ENCODE measurements at places on chromosomes 12 and 14.

DNA sequence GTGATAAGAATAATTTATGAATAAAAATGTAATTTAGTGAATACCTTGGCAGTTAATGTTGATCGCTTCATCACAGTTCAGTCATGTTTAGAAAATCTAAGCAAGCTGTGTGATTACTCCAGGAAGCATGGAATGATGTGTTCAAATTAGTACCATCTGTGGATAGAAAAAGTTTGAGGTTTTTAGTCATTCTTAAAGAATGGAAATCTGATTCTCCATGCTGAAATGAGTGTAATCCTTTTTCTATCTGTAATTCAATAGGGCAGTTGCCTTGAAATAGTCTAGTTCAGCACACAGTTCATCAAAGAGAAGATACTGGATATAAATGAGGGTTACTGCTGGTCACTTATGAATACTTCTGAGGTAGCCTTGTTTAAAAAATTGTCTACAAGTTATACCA, 127.2 kb upstream of the MYF6 start:
- no peak overlapping the region for H3K4me3 ChIP-seq
- no peaks in the 10 kb centered on the region for H3K4me1 ChIP-seq
- no peak for DNase-seq
- no peaks in the 10 kb centered on the region for H3K36me3 ChIP-seq
- H3K27ac ChIP-seq, result no peak overlapping the region

DNA sequence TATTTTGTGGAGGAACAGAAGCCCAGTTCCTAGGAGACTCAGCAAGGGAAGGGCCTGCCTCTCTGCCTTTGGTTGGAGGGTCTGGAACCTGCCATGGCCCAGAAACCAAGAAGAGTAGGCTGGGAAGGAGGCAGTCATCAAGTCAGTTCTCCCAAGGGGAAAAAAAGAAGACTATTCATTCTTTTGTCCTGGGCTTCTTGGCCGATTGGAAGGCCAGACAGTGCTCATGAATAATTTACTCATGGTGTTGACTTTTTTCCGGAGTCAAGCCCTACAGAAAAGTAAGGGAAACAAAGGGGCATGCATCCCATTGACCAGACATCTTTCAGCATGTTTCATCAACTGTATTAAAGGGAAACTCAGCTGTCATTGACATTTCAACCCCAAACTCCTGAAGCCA, 168.1 kb downstream of the PRKCH start:
- no peaks in the 10 kb centered on the region for H3K27me3 ChIP-seq
- DNase-seq, result no peak
- H3K27ac ChIP-seq, result peak overlapping the region; percentile 56
- H3K4me1 ChIP-seq, result peaks cover 8% of the 10 kb centered on the region
- no peak overlapping the region for H3K4me3 ChIP-seq

GRCh38 chr12:26935636-26936378, 2.0 kb downstream of the INTS13 start:
- H3K27me3 ChIP-seq, result no peaks in the 10 kb centered on the region
- H3K4me3 ChIP-seq, result peak overlapping the region; percentile 94
- peaks cover 41% of the 10 kb centered on the region for H3K36me3 ChIP-seq

- no peaks in the 10 kb centered on the region for H3K27me3 ChIP-seq
- no peak overlapping the region for H3K4me3 ChIP-seq
- H3K4me1 ChIP-seq, result no peaks in the 10 kb centered on the region
- no peak for DNase-seq
- H3K27ac ChIP-seq, result no peak overlapping the region
Measured at GRCh38 chr12:28683366-28683765, 465.7 kb upstream of the FAR2 start.

GRCh38 chr14:23049011-23049410, 7.0 kb downstream of the PSMB11 start:
- DNase-seq, result no peak
- H3K4me3 ChIP-seq, result no peak overlapping the region
- peaks cover 1% of the 10 kb centered on the region for H3K27me3 ChIP-seq
- no peak overlapping the region for H3K27ac ChIP-seq
- no peaks in the 10 kb centered on the region for H3K36me3 ChIP-seq
- no peaks in the 10 kb centered on the region for H3K4me1 ChIP-seq

GRCh38 chr12:124573839-124574786, 6.7 kb upstream of the NCOR2 start:
- H3K4me1 ChIP-seq, result no peaks in the 10 kb centered on the region
- H3K36me3 ChIP-seq, result no peaks in the 10 kb centered on the region
- no peak overlapping the region for H3K27ac ChIP-seq
- H3K27me3 ChIP-seq, result peaks cover 8% of the 10 kb centered on the region

GRCh38 chr14:49971156-49972130, 78.6 kb downstream of the ARF6 start:
- H3K4me1 ChIP-seq, result peaks cover 46% of the 10 kb centered on the region
- DNase-seq, result peak; percentile 42
- no peaks in the 10 kb centered on the region for H3K36me3 ChIP-seq
- H3K27ac ChIP-seq, result peak overlapping the region; percentile 99

GRCh38 chr12:18897823-18898222, 159.9 kb downstream of the CAPZA3 start:
- H3K4me1 ChIP-seq, result no peaks in the 10 kb centered on the region
- no peak overlapping the region for H3K27ac ChIP-seq
- no peak overlapping the region for H3K4me3 ChIP-seq
- no peak for DNase-seq

GRCh38 chr12:22268406-22268805, 66.1 kb downstream of the ST8SIA1 start:
- H3K27ac ChIP-seq, result no peak overlapping the region
- no peak overlapping the region for H3K4me3 ChIP-seq
- H3K27me3 ChIP-seq, result peaks cover 4% of the 10 kb centered on the region
- DNase-seq, result no peak
- peaks cover 1% of the 10 kb centered on the region for H3K4me1 ChIP-seq
- H3K36me3 ChIP-seq, result no peaks in the 10 kb centered on the region

GRCh38 chr14:80325688-80326087, 114.4 kb upstream of the DIO2 start:
- H3K4me3 ChIP-seq, result no peak overlapping the region
- no peak for DNase-seq
- no peaks in the 10 kb centered on the region for H3K36me3 ChIP-seq
- no peaks in the 10 kb centered on the region for H3K27me3 ChIP-seq
- no peaks in the 10 kb centered on the region for H3K4me1 ChIP-seq
- no peak overlapping the region for H3K27ac ChIP-seq

- no peaks in the 10 kb centered on the region for H3K4me1 ChIP-seq
- no peak overlapping the region for H3K4me3 ChIP-seq
- H3K27me3 ChIP-seq, result no peaks in the 10 kb centered on the region
Measured at GRCh38 chr12:16272222-16272621, 5.3 kb downstream of the SLC15A5 start.

DNA sequence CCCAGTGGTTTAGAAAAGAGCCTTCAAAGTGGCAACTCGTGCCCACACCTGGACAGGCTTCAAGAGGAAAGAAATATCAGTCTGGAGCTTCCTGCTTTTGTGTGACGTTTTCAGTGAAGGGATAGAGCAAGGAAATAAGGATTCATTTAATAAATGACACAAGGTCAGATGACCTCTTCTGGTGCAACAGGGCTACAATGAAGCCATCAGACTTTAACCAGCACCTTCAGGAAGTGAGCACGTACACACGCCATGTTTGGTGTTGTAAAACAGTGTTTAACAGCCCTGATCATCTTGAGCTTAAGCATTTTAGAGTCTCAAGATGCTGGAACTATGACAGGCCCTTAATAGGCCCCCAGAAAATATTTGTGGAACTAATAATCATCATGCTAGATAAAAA, 59.1 kb downstream of the CCDC60 start:
- DNase-seq, result no peak
- no peak overlapping the region for H3K27ac ChIP-seq
- no peaks in the 10 kb centered on the region for H3K4me1 ChIP-seq
- no peak overlapping the region for H3K4me3 ChIP-seq

- no peak for DNase-seq
- H3K36me3 ChIP-seq, result no peaks in the 10 kb centered on the region
- no peak overlapping the region for H3K4me3 ChIP-seq
- H3K27me3 ChIP-seq, result no peaks in the 10 kb centered on the region
- H3K4me1 ChIP-seq, result no peaks in the 10 kb centered on the region
- H3K27ac ChIP-seq, result no peak overlapping the region
Measured at GRCh38 chr12:39010406-39010805, 105.0 kb upstream of the CPNE8 start.

DNA sequence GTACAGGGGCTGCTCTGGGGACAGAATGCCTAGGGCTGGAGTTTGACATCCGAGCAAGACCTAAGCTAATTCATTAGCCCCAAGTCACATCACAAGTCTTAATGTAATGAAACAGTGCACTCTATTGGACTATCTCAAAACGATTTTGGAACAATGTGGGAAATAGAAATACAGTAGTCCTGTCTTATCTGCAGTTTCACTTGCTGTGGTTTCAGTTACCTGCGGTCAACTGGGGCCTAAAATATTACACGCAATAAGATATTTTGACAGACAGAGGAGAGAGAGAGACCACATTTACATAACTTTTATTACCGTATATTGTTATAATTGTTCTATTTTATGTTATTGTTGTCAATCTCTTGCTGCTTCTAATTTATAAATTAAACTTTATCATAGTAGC, 21.1 kb downstream of the MOAP1 start:
- no peaks in the 10 kb centered on the region for H3K36me3 ChIP-seq
- H3K4me1 ChIP-seq, result no peaks in the 10 kb centered on the region
- H3K27ac ChIP-seq, result no peak overlapping the region
- H3K27me3 ChIP-seq, result no peaks in the 10 kb centered on the region

DNA sequence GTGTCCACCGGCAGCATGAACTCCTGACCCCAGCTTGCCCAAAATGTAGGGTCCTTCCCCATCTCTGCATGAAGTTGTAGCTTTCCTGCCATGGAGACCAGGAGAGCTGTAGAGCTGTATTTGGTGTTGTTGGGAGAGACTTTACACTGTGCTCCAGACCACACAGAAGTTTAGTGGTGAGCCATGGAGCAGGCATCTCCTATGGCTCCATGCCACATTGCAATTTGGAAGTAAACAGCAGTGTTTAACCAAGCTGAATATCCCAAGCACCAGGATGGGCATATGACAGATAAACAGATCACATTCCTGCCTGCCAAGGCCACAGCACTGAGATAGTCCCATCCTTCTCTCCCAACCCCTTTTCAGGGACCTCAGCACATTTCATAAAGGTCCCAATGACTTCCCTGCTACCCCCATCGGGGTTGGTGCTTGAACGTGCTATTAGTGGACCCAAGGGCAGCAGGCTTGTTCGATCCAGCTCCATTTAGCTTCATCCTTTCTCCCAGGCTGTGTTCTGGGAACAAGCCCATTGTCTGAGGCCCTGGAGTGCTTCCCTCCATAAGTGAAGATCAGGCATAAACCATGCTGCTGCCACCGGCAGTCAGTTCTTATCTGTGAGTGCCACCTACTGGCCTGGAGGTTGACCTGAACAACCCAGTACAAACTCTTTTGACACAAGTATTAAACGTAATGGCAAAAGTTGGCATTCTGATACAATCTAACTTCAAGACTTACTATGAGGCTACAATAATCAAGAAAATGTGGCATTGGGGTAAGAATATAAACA, 172.3 kb upstream of the ATXN7L3B start:
- H3K36me3 ChIP-seq, result no peaks in the 10 kb centered on the region
- DNase-seq, result no peak
- H3K27me3 ChIP-seq, result no peaks in the 10 kb centered on the region
- no peak overlapping the region for H3K4me3 ChIP-seq
- no peaks in the 10 kb centered on the region for H3K4me1 ChIP-seq

DNA sequence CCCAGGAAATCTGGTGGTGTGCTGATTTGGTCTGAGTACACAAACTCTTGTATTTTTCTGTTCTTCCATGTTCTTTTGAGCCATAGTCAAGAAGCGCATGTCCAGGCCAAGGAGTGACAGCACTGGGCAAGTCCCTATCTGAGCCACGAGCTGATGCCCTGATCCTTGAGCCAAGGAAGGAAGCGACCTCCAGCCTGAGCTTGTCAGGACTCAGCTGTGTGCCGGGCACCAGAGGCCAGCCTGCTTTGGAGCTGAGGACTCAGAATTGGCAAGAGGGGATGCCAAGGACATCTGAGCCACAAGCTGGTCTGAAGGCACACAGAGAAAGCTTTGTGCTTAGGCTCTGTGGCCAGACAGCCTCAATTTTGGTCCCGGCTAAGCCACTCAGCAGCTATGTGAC, 52.6 kb downstream of the GALNT16 start:
- H3K36me3 ChIP-seq, result no peaks in the 10 kb centered on the region
- no peak for DNase-seq
- H3K4me3 ChIP-seq, result no peak overlapping the region
- peaks cover 18% of the 10 kb centered on the region for H3K27me3 ChIP-seq
- no peaks in the 10 kb centered on the region for H3K4me1 ChIP-seq

Measured in activated T-helper 2 cell treated with anti-CD3 and anti-CD28 coated beads, Interferon-gamma antibody, Interleukin-2, Interleukin-4, amounts not matched to agents 10 μg/mL and 5 μg/mL and 100 μg/mL, durations not matched to agents 14 hours and 24 hours and 36 hours (primary cell).